Activated naive CD8-positive, alpha-beta T cell treated with anti-CD3 and anti-CD28 coated beads, Interleukin-2, amount 50 U/mL, for 24 hours (primary cell): ENCODE measurements at places on chromosomes 4 and X.

GRCh38 chr4:6472387-6473263 lies at the start of gene PPP2R2C:
TSS of gene PPP2R2C (minus strand) at chr4:6472614. CDS start at chr4:6472229, 385 bp downstream.
- no peak for DNase-seq

- DNase-seq = no peak
These were observed 91.9 kb upstream of the KLHL13 start for GRCh38 chrX:118208481-118208880.

DNA sequence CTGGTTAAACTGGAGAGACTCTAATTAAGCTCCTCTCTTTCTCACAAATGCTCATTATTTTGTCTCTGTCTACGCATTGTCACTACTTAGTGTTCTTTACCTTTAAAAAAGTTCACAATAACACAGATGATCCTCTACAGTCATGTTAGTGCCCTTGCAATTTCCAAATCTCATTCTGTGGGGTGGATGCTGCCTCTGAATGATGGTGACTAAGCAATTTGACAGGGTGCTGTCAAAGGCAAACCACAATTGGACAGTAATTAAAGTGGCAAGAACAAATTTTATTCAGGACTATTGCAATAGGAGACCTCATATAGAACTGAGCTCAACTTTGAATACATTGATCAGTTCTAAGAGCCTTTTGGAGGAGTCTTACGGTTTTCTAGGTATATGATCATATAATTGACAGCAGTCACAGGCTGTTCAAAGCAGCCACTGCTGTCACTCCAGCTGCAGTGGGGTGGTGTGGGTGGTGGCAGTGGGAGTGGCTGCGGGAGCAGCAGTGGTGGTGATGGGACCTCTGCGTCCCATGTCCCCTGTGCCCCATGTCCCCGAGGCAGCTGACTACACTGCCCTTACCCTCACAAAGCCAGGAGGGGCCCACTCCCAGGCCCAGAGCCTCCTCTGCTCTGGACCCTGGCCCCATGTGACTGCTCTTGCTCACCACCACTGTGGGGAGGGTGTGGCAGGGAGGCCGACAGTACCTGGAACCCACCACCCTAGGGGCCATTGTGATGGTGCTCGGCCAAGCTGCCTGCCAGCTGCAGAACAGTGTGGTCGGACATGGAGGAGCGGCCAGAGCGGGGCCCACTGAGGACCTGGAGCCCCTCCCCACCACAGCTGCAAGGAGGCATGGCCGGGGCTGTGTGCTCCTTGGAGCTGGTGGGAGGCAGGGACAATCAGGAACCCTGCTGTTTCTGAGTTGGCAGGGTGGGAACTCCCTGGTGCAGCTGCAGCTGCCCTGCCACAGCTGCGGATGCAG lies 30.4 kb upstream of the PAGE1 start:
- DNase-seq = no peak

- DNase-seq = no peak
These were observed 21.9 kb upstream of the ARHGAP10 start for GRCh38 chr4:147709999-147710398.

- DNase-seq = no peak
These were observed 627.6 kb upstream of the FRG1 start for GRCh38 chr4:189313064-189313463.

DNA sequence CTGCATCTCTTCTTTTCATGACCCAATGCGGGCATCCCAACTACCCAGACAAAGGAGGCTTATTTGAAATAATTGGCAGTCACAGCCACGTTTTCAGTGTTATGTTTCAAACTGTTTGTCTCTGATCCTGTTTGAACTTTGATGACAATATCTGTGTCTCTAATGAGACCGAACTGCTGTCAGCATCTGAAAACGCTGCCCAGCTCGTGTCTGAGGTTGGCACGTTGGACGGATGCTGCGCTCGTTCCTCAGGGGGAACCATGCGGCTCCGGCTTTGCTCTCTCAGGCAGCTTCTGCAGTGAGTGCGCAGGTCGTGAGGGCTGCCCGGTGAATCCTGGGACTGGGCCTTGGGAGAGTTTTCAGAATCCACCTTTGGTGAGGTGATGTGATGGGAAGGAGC lies 58.4 kb upstream of the SORBS2 start:
- DNase-seq = no peak

- DNase-seq = no peak
These were observed 54.7 kb downstream of the ANAPC10 start for GRCh38 chr4:145043306-145043705.

DNA sequence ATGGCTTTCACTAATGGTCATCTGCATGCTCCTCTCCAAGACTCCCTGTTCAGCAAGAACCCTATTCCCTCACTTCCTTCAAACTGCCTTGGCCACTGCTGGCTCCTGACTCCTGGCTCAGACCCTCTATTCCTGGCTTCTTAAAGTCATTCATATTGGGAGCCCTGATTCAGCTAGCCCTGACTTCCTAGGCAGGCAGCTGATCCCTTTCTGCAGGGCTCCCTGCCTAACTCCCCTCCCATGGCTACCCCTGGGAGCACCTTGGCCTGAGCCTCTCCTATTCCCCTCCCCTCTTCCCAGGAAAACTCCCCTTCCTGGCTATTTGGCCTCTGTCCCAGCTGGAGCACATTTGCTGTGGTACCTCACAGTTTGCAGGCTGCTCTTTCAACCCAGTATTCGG lies 154.9 kb upstream of the PJA1 start:
- DNase-seq = no peak

DNA sequence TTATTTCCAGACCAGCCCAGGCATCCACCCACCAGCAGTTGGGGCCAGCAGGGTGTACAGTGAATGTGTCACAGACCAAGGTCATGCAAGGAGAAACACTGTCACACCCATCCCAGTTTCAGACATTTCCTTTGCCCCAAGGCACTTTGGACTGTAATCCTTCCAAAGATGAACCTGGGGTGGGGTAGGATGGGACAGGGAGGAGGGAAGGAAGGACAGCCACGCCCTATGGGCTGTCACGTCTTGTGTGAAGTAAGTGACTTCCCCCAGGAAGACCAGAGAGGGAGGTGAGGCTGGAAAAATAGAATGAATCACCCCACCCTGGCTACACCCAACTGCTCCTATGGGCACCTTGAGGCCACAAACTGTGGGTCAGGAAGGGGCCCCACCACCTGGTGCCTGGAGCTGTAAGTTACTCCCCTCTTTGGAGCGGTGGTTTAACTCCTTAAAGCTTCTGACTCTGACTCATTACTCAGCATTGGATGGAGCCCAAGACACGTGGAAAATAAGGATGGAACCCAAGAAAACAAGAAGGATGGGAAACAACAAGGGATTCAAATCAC lies 349.9 kb upstream of the KLF3 start:
- DNase-seq = no peak

DNA sequence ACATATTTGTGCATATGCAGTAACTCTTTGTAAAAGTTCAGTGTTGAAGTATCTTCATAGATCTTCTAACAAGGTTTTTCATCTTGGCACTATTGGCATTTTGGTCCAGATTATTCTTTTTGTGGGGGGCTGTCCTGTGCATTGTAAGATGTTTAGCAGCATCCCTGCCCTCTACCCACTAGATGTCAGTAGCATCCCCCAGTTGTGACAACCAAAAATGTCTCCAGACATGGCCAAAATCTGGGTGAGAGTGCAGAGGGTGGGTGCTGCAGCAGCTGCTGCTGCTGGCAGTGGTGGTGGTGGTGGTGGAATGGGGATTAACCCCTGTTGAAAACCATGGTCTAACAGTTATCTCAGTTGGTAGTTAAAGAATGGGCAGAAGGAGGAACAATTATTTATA lies 370.0 kb downstream of the GPAT3 start:
- no peak for DNase-seq

GRCh38 chrX:140091125-140091886 lies 126.0 kb upstream of the CXorf66 start:
- DNase-seq = peak; percentile 2

DNA sequence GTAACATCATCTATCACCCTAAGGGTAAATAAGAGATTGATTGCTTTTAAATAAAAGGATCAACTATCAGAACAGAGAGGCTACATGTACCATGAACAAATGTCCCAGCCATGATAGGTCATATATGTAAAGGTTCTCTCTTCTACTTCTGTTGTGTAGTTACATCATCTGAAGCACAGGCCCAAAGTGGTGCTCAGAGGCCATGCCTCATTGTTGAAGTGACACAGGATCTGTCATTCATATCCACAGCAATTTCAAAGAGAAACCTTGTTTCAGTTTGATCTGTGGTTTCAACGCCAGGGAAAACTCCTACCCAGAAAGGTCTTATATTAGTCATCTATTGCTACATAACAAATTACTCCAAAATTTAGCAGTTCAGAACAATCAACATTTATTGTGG lies 269.2 kb upstream of the MAOA start:
- DNase-seq = no peak

DNA sequence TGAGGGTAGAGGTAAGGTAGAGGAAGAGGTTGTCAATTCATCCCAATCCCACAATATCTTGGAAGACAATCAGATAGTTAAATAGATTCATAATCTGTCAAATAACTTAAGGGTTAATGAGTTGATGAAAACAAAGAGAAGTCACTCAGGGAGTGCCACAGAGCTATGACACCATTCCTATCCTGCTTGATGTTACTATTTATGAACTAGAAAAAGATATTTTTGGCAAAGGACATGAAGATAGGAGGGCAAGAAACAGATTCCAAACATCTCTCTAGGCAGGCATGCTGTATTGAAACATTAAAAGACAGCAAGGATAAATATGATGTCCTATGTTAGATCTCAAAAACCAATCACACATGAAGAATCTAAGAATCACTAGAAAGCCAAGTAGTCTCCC lies 3.5 kb upstream of the SRPX start:
- DNase-seq = no peak

GRCh38 chr4:160546201-160546600 lies 1443.3 kb downstream of the RAPGEF2 start:
- no peak for DNase-seq

DNA sequence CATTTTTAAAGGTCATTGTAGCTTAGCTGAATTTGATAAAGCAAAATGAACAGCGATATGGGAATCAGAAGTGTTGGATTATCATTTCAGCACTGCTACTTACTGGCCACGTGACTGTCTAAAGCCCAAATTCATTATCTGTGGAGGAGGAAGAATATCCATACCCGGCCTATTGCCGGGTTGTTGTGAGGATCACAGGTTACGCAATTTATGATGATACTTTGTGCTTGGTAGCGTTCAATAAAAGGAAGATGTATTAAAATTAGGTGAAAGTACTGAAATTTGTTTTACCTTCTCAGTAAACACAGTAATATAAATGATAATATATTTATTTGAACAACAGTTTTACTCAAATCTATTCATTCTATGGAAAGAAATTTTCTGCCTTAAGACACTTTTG lies 1540.2 kb downstream of the ADGRL3 start:
- no peak for DNase-seq

- no peak for DNase-seq
These were observed 72.3 kb downstream of the IGSF1 start for GRCh38 chrX:131216828-131217227.

DNA sequence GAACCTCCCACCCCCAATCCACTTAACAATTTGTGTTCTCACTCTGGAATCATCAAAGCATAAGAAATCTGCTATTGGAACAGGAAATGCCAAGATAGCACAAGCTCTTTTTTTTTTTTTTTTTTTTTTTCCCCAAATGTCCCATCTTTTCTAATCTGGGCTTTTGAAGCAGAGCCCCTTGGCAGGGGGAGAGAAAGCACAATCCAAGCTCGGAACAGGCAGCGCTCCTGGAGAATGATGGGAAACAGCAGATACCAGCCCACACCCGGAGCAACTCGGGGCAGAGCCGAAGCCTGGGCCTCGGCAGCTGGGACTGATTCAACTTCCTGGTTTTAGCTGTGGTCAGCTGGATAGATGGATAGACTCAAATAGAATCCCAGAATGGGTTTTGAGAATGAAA lies 235.1 kb downstream of the QDPR start:
- no peak for DNase-seq

GRCh38 chrX:41442824-41443550 lies 4.2 kb upstream of the NYX start:
- DNase-seq = no peak

GRCh38 chr4:16187455-16187854 lies 38.8 kb downstream of the TAPT1 start:
- no peak for DNase-seq

DNA sequence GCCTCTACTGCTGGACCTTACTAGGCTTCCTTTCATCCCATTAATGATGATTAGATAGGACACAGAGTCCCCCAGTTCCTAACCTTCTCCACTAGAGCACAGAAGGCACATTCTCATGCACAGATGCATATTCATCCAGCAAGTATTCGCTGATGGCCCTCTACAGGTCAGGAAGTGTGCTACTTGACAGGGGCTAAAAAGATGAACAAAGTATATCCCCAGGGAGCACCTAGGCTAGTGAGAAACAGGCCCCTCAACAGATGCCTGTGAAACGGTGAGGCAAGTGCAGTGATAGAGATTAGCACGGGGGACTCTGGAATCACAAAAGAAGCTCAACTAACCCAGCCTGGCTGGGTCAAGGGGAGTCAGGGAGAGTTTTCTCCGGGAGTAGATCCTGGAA lies 95.8 kb downstream of the MGST2 start:
- DNase-seq = no peak

GRCh38 chr4:168390041-168390440 lies 71.5 kb upstream of the DDX60 start:
- DNase-seq = no peak

- no peak for DNase-seq
These were observed 114.1 kb downstream of the MGST2 start for GRCh38 chr4:139779691-139780090.

- no peak for DNase-seq
These were observed 10.6 kb upstream of the SHOX start for GRCh38 chrX:619812-620531.

GRCh38 chr4:142983065-142983464 lies 137.0 kb upstream of the INPP4B start:
- DNase-seq = no peak

- DNase-seq = no peak
These were observed 2.7 kb upstream of the GAGE10 start for GRCh38 chrX:49300703-49301102.

- no peak for DNase-seq
These were observed 17.5 kb upstream of the CORIN start for GRCh38 chr4:47855350-47855749.

- DNase-seq = no peak
These were observed 240.5 kb upstream of the CXXC4 start for GRCh38 chr4:104735174-104735573.

- DNase-seq = no peak
These were observed 181.6 kb upstream of the NOCT start for GRCh38 chr4:138833974-138834373.

GRCh38 chr4:137417676-137418075 lies 114.6 kb downstream of the PCDH18 start:
- no peak for DNase-seq

DNA sequence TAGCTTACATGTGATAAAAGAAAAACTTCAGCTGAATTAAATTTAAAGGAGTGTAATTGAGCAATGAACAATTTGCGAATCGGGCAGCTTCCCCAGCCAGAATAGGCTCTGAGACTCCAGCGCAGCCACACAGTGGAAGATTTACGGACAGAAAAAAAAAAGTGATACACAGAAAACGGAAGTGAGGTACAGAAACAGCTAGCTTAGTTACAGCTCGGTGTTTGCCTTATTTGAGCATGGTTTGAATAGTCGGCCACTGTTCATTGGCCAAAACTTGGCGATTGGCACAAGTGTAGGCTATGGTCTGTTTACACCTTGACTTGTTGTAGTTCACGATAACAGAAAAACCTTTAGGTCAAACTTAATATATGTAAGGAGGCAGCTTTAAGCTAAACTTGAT lies 16.7 kb upstream of the SUPT20HL1 start:
- DNase-seq = no peak

GRCh38 chr4:36854554-36854953 lies 390.0 kb upstream of the NWD2 start:
- DNase-seq = no peak
